AG04450 (cell line): ENCODE measurements at places on chromosomes 2 and 18. TPM values are rescaled to one million over a fixed set of nuclear protein-coding genes. Genes with fewer than 3 reads are reported as not detected.

The UGT1A5 gene
- not detected in 2 replicates for polyA plus RNA-seq

The MAP4K4 gene
- 152 and 158 TPM in 2 replicates for polyA plus RNA-seq

The RPIA gene
- 9.4 and 10.9 TPM in 2 replicates for polyA plus RNA-seq

The TEX44 gene
- polyA plus RNA-seq: not detected in 2 replicates

The QPCT gene
- 8.3 and 11.2 TPM in 2 replicates for polyA plus RNA-seq

The TFCP2L1 gene
- polyA plus RNA-seq: not detected in 2 replicates

The CHRND gene
- polyA plus RNA-seq: not detected in 2 replicates

The RESP18 gene
- polyA plus RNA-seq: not detected in 2 replicates
